ENCODE measurements at places on chromosomes 2 and 18.

DNA sequence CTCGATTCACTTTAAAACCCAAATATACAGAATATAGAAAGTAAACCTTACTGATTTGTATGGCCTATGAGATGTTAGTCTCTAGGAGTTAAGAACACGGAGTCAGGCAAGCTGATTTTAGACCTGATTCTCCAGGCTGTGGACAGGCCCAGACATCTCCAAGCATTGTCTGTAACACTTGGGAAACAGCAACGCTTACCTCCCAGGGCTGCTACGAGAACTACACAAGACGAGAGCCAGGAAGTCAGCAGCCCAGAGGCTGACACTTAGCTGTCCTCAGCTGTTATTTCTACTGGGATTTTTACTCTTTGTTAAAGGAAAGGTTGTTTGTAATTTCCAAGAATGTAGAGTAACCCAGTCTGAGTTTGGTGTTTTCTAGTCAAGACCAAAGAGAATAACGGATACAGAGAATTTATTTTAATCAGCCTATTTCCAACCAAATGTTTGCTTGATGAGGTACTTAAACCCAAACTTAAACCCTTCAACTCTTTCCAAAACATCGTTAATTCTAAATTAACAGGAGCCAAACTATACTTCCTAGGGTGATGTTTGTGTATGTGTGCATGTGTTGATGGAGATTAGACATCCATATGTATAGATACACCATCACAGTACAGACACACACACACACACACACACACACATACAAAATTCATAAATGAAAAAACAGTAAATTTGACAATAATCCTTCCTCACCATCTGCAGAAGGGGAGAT, 123.4 kb downstream of the LAMA1 start:
- DNase-seq, result no peak

DNA sequence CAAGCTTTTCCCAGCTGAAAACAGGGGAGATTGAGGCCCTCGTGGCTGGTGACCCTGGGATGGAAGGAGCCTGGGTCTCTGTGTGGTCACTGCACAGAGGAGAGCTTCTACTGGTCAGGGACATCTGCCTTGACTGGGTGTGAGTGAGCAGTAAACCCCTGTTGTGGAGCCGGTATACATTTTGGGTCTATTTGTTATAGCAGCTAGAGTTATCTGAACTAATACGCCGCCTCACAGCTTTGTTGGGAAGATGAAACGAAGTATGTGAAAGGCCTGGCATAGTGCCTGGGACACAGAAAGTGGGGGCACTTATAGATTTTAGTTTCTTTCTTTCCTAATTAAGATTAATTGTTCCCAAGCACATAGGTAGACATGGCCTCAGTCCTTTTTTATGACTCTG, 72.2 kb upstream of the HPCAL1 start:
- no peak for DNase-seq

DNA sequence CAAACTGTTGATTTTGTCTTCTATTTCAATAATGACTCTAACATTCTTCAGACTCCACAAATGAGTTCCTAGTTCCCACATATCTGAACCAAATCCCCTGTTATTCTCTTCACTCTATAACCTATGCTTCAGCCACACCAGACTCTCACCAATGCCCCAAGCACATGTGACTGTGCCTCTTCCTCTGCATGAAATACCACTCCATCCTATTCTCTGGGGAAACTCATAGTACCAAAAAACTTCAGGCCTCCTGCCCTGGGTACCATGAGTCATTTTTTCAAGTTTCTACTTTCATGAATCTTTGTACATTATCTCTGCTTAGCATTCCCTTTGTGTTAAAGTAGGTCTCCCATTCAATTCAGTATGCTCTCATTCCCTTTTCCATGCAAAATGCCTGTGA, 353.2 kb downstream of the ZEB2 start:
- DNase-seq, result no peak

DNA sequence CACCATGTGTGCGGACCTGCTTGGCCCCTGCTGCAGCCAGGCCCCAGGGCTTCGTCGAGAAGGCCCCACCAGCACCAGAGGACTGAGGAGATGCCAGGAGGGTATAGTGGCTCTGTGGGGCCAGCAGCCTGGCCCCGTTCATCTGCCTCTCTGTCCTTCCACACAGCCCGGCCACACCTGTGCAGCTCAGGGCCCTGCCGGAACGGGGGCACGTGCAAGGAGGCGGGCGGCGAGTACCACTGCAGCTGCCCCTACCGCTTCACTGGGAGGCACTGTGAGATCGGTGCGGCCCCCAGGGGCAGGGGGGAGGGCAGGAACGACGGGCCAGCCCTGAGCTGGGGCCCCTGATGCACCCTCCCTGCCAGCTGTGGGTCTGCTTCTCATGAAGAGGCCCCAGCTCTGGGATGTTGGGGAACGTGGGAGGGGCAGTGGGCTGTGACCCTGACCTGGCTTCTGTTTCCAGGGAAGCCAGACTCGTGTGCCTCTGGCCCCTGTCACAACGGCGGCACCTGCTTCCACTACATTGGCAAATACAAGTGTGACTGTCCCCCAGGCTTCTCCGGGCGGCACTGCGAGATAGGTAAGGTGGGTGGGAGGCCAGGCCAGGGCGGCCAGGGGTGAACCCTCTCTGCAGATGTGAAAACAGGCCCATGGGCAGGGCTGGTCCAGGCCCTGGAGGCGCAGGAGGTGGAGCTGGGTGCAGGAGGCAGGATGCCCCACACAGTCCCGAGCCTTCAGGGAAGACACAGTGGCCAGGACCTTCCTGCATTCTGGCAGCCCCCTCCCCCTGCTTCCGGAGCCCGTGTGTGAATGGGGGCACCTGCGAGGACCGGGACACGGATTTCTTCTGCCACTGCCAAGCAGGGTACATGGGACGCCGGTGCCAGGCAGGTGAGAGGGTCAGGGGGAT, 50.3 kb downstream of the MTERF4 start:
- no peak for DNase-seq

- DNase-seq, result no peak
These were observed 25.0 kb upstream of the KDM3A start for GRCh38 chr2:86416146-86416545.

GRCh38 chr2:11873356-11874154, 127.1 kb downstream of the LPIN1 start:
- DNase-seq, result no peak

DNA sequence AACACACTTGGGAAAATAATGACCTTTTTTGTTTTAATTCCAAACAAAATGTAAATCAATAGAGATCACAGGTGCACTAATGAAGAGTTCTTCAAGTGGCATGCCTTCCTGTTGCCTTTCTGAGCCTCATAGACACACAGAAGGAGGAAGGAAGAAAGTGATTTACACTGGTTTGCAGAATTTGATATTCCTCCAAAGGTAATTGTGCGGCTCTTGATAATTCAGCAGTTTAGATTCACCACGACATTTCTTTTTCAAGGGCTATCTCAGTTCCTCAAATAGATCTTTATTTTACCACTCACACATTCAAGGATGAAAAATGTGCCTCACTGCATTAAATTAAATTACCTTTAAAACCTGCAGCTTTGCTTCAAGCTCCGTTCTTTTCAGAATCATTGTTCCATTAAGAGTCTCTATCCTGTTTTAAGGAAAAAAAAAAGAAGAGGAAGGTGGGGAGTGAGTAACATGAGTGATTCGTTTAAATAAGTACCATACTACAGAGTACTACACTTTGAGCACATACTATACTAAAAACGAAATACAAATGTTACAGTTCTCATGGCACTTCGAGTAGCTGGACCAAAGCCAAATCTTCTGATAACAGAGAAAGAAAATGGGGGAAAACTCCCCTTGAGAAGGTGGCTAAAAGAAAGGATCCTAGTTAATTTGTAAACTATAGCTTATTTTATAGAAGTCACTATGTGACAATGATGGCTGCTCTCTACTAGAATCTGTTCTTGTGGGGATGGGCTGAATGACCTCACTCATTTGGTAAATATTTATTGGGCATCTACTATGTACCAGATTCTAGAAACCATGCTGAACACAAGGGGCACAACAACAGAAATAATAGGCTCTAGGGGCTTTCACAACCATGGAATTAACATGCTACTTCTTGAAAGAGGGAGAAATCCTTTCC, 16.6 kb downstream of the CYTIP start:
- DNase-seq, result no peak

DNA sequence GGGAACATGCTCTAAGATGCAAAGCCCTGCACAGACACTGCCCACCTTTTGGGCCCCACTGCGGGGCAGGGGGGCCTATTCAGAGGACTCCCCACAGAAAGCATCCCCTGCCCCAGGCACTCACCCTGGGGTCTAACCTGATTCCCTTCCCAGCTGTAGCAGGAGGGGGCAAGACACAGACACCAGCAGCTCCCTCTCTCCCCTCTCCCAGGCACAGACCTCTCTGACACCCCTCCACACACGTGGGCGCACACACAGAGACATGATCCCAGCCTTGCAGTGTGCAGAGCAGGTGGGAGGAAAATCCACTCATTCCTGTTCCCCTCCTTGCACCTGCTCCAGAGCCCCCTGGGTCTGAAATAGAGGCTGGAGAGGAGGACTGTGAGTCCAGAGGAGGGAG, 10.7 kb downstream of the TNS1 start:
- DNase-seq, result no peak

DNA sequence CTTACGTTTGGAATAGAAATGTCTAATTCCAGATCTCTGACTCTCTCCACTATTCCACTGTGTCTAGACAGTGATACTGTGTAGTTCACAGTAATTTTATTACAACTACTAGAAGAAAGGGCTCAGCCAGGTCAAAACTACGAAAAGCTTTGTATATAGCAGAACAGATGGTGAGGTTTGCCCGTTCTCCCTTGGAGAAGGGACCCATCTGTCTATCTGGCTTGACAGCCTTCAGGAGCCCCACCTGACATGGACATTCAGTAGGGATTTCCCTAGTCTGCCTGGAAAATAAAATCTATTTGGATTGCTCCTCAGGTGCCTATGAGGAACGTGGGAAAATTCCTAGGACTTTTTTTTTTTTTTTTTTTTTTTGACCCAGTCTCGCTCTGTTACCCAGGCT, 435.4 kb downstream of the NRXN1 start:
- DNase-seq, result no peak

DNA sequence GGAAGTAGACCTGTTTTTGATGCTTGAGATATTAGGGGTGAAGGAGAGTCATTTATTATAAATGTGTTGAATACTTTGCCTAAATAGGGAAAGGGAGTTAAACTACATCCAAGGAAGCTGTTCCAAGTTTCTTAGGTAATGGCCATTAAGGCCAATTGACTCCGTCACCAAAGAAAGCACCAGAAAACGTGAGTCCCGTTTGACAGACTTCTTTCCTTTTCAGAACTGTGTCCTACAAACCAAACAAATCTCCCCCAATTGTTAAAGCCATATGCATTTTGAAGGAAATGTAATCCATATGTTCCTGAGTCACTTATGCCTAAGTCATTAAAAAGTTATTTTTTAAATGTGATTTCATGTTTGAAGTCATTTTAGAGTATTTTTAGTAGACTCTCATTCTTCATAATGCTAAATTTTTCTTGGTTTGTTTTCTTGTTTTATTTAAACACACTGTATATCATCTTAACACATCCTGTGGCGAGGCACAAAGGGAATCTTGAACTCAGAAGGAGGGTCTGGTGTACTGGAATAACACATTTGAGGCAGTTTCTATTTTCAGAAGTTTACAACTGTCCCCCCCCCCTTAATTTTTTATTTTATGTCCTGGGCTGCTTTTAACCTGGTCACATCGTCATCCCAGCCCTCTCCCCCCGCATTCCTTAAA, 133.7 kb downstream of the RHBDD1 start:
- no peak for DNase-seq

GRCh38 chr2:112750560-112750843, 13.9 kb downstream of the CKAP2L start:
- DNase-seq, result no peak

- no peak for DNase-seq
These were observed 1.8 kb downstream of the LAPTM4A start for GRCh38 chr2:20049637-20050036.

DNA sequence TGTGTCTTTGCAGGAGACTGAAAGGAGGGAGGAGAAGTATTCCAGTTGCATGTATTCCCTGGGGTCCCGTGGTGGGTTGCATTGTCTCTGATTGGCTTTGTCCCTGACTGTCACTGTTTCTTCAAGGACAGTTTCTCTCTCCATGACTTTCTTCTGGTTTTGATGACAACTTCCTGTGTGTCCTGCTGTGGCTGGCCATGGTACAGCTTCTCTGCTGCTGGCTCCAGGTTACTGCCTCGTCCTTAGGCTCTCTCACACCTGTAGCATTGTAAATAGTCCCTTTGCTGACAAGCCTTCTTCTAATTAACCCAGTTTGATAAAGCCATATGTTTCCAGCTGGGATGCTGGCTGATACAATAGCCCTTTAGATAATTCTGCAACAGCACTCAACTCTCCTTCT, 129.0 kb downstream of the LPIN1 start:
- DNase-seq, result no peak

DNA sequence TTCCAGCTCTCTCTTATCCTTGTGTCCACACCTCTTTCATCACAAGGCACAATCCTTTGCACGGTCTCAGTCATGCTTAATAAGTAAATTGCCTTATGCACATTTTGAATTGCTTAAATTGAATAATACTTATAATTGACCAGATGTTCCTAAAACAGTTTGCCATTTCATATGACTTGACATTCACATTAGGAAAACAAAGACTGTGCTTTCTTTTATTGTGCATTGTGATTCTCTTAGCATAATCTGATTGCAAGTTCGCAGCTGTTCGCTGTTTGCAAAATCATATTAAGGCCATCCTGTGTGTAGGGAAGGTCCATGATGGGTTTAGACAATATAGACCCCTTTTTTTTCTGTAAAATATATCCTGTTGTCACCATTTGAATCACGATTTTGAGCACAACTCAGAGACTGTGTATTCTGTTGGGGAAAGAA, 75.6 kb downstream of the RNF144A start:
- DNase-seq, result no peak

DNA sequence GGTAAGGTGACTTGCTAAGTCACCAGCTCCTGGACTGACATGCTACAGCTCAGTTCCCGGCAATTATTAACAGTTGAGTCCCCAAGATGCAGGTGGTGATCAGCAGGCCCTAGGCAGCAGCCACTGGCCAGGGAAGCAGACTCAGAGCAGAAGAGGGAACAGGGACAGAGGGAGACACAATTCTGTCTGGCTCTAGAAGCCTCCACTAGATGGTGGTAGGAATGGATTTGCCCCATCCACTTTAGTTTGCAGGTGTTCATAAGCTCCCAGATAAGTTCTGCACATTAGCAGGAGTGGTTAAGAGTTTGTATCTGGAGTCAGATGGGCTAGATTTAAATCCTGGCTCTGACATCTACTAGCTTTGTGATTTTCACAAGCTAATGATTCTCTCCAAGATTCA, 25.5 kb upstream of the SLC1A4 start:
- no peak for DNase-seq

DNA sequence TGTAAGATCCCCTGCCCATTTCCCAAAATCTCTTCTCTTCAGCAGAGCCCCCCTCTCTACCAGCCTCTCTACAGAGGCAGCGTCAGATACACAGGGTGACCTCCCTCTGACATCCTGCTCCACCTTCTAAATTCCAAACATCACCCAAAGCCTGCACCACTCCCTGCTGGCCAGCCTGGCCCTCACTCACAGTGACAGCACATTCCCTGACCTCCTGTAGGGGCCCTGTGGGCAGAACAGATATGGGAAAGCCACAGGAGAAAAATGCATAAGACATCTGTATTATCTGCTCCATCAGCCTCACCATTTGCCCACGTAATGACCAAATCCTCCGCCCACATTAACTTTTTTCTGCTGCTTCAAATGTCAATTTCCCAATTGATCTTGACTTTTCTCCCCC, 40.6 kb downstream of the TRABD2A start:
- no peak for DNase-seq

- no peak for DNase-seq
These were observed 543.2 kb downstream of the DCDC2C start for GRCh38 chr2:4246364-4247131.
